Hematopoietic multipotent progenitor cell treated with erythropoietin and hydrocortisone succinate and interleukin-3 and kit ligand, for 8 days (in vitro differentiated cells): ENCODE measurements at places on chromosomes 16 and 17.

DNA sequence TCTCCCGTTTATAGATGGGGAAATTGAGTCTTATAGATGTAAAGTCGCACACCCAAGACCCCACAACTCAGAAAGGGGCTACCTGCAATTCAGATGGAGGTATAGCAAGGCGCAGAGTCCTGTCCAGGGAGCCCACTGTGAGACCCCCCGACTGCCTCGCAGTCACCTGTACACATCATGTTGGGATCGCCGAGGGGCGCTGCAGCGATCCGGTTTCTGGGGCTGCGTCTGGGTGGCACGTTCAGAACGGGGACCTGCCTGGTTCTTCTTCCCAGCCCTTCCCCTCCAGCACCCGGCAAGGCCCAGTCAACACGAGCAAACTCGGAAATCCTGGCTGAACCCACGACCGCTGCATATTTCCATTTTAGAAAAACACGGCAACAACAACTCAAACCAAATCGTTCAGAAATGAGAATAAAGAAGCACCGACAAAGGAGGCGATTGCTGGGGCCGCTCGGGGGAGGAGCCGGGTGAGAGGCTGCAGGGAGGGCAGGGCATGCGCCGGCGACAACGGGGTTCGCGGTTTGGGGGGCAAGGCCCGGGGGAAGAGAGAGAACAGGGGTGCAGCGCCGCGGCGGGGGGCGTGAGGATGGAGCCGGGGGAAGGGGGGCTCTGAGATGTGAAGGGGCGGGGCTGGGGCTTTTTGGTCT lies 643 bp downstream of the HSDL1 start:
- DNase-seq, result peak; percentile 32

- no peak for DNase-seq
Observed at GRCh38 chr16:30028438-30029076, 2.5 kb downstream of the TLCD3B start.

GRCh38 chr17:39599665-39600231 lies 8.0 kb downstream of the NEUROD2 start:
- no peak for DNase-seq

DNA sequence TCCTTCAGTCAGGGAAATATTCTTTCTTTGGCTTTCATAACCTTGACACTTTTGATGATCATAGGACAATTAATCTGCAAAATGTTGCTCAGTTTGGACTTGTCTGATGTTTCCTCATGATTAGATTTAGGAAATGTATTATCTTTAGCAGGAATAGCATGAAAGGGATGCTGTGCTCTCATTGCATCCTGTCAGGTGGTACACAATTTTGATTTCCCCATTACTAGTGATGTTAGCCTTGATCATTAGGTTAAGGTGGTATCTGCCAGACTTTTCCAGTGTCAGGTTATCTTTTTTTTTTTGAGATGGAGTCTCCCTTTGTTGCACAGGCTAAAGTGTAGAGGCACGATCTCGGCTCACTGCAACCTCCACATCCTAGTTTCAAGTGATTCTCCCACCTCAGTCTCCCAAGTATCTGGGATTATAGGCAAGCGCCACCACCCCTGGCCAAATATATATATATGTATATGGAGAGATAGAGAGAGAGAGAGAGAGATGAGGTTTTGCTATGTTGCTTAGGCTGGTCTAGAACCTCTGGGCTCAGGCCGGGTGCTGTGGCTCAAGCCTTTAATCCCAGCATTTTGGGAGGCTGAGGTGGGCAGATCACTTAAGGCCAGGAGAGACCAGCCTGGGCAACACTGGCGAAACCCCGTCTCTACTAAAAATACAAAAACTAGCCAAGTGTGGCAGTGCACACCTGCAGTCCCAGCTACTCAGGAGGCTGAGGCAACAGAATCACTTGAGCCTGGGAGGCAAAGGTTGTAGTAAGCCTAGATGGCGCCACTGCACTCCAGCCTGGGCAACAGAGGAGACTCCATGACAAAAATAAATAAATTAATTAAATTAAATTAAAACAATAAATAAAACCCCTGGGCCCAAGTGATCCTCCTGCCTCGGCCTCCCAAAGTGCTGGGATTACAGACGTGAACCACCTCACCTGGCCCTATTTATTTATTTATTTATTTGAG lies 15.8 kb upstream of the CAVIN1 start:
- DNase-seq, result peak; percentile 62

DNA sequence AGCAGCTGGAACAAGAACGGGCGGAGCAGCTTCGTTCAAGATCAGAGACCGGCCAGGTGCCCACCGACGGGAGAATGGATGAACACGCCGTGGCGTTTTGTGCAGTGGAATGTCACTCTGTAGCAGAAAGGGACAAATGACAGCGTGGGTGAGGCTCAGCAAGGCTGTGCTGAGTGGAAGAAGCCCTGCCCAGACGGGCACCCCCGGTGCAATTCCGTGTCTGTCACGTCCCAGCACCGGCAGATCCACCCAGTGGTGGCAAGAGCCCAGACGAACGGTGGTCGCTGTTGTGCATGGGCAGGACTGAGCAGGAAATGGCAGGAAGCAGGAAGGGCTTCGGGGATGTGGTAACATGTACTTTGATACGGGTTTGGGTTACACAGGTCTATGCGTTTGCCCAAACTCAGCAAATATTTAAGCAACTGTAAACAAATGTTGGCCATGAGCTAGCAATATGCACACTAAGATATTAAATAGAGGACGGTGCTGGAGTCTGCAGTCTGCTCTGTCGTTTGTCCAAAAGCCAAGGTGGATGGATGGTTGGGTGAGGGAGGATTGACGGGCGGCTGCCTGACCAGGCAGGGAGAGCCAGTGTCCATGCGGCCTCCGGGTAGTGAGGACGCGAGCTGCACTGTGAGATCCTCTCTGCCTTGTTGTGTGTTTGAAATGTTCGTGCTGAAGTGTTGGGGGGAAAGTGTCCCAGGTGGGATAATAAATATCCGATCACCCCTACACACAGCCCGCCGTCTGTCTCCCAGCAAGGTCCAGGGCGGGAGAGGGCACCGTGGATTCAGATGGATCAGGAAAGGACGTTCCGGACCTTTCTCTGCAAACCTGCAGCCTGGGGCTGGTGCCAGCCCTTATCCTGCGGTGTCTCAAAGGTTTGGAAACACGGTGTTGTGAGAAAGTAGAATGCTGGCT lies 48.4 kb downstream of the COX4I1 start:
- no peak for DNase-seq

- DNase-seq, result no peak
Observed at GRCh38 chr16:49491771-49492761, 118.5 kb downstream of the C16orf78 start.

DNA sequence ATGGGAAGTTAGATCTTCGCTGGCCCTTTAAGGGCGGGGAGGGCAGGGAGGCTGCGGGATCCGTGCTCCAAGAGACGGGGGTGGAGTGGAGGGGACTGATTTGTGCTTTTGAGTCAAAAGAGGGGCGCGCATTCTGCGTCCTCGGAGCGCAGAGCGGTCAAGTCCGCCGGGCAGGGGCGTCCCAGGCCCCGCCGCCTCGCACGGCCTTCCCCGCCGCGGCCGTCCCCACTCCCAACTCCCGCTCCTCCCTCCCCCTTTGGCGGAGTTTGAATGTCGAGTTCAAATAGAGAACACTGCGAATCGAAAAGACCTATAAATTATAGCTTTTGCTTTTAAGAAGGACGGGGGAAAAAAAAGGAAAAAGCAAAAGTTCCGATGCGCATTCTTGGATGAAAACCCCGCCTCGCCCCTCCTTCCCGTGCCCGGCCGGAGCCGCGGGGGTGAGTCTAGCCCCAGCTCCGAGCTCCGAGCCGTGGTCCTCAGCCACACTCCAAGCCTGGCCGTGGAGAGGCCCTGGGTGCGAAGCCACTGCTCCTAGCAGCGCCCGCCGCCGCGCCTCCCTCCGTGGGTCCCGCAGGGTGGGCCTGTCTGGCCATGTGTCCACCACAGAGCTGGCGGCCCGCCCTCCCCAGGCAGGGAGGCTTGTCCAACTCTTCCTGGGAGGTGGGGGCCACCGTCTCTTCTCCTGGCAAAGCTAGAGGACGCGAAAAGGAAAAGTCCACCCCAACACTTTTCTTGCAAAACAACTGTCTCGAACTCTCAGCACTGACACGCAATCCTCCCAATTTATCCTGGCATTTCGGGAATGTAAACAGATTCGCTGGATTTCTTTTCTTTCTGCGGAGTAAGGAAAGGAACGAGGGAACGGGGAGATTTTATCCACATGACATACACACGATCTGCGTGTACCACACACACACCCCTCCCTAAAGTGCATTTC lies 3.6 kb downstream of the CBX8 start:
- no peak for DNase-seq

GRCh38 chr17:56815711-56816110 lies 18.0 kb downstream of the C17orf67 start:
- no peak for DNase-seq

DNA sequence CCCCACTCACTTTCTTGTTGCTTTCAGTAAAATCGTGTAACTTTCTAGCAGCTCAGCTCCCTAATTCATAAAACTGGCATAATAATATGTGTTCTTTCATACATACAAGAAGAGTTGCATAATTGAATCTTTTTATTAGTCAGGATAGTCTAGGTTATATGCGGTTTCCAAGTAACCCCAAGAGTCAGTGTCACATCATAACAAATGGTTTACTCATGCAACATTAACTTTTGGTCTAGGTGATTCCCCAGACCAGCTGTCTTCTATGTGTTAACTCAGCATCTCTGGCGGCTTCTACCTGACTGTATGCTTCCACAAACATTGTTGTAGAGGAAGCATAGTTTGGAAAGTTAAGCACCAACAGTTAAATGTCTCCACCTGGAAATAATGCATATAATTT lies 1000.4 kb downstream of the CDH11 start:
- DNase-seq, result no peak
